Cerebellar nuclear complex (tissue), 1 donor: ENCODE measurements at places on chromosomes 12 and 14.

GRCh38 chr14:77649326-77649725, 32.9 kb upstream of the SPTLC2 start:
- no peak for DNase-seq

DNA sequence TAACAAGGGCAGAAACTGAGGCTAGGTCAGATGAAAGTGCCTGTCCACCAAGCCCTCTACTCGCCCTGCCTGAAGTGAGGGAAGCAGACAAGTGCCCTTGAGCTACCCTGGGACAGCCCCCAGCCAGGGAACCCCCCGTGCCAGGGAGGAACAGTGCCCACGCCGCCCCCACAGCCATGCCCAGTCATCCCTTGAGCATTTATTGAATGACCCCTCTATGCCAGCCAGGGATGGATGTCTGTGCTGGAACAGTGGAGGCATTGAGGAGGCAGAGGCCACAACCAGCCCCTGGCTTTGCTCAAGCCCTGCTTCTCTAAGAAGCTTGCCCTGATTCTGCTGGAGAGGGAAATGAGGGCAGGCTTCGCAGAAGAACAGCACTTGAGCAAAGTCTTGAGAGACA, 3.7 kb upstream of the AQP6 start:
- DNase-seq = no peak

- no peak for DNase-seq
These were observed 9.9 kb downstream of the POP5 start for GRCh38 chr12:120571299-120571698.

DNA sequence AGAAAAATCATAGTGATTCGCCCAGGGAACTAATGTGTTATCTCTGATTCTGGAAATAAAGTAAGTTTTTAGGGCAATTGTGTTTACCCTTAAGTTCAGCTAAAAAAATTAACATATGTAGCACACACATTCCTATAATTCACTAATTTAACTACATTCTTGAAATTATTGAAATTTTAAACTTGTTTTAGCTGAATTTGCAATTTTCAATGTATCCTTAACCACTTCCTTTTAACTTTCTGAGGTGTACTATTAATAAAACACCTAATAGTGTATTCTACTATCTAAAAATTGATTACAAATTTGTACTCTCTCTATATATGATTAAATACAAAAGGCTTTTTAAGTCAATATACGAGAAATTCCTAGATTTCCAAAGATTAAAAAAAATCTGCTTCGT, 2.2 kb downstream of the KLHL28 start:
- no peak for DNase-seq

- DNase-seq = no peak
These were observed 807 bp downstream of the B4GALNT3 start for GRCh38 chr12:460261-461230.

DNA sequence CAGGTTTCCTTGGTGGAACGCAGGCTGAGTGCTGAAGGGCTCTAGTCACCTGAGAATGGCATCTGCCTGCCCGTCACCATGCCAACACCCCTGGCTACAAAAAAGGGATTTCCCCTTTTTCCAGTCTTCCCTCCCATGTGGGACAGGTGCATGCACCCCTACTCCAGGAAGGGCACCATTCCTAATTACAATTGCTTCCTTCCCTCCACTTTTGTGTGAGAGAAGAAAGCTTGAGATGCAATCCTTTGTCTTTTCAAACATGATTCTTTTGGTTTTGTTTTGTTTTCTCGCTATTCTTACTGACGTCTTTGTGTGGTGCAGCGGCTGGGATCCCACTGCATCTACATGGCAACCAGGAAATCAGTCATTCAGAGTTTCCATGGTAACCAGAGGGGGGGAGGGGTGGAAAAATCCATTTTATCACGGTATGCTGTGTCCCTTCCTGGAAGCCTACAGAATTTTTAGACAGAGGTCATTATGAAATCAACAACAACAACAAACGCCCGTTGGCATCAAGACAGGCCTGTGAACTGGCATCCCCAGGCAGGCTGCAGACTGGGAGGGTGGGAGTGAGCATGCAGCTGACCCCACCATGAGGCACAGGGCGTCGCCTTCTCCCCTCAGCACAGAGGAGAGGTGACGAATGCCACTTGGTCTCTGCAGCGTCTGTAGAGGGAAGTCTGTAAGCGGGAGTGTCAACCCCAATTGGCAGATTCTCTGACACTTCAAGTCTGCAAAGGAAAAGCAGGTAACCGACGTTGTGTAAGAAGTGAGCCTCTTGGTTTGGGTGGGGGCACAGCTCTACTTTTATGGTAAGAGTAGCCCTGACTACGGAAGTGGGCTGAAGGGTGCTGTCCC, 13.6 kb upstream of the GNG2 start:
- DNase-seq = no peak

DNA sequence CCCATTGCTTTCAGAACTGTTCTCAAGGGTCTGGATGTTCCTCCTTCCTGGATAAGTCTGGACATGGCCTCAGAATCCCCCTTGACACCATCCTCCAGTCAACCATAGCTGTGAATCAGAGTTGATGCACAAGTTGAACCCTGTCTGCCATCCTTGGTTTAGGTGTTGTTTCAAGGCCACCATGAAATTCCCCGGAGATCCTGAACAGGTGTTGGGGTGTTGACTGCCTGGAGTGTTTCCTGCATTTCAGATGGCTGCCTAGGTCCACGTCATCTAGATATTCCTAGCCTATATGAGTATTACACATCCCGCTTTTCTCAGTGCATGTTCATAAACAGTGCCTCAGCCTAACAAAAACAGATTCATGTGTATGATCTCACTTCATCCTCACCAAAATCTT, 86.7 kb upstream of the PWP1 start:
- no peak for DNase-seq

DNA sequence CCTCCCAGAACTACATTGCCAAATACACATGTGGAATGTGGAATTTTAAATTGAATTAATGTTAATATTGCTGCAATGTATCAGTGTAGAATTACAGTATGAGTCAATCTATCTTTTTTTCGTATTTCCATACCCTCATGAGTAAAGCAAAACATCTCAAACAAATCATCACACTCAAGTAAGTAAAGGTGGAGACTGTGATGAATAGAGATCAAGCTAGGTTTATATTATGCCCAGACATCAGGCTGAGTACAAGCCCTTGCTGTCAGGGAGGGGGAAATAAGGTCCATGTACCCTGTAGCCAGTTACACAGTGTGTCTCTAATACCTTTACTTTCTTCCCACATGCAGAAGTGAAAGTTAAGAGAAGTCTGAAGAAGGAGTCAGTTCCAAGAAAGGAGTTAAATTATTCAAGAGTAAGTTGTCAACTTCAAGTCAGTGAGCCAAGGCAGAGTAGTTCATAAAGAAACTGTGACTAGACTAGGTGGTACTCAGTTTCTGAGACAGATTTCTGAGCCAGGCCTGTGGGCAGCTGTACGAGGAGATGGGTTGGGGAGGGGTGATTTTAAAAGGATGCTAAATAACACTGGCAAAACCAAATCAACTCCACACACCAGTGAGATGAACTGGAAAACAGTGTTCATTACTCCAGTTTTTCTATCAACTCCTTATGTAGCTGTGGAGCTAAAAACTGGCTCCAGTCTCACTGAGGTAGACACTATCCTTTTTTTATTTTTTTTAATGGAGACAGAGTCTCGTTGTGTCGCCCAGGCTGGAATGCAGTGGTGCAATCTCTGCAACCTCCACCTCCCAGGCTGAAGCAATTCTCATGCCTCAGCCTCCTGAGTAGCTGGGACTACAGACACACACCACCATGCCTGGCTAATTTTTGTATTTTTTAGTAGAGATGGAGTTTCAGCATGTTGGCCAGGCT, 23.8 kb upstream of the STK38L start:
- no peak for DNase-seq

- no peak for DNase-seq
These were observed 260.8 kb upstream of the AMIGO2 start for GRCh38 chr12:47340411-47341015.

GRCh38 chr12:82176761-82177490, 181.3 kb downstream of the CCDC59 start:
- no peak for DNase-seq

- no peak for DNase-seq
These were observed 16.3 kb upstream of the RNF34 start for GRCh38 chr12:121383601-121384021.

GRCh38 chr12:64390275-64390851, at the start of gene C12orf56:
Gene C12orf56, minus strand, starts transcription at chr12:64390758. Its CDS starts 193 bp downstream, at chr12:64390565.
- DNase-seq = no peak

DNA sequence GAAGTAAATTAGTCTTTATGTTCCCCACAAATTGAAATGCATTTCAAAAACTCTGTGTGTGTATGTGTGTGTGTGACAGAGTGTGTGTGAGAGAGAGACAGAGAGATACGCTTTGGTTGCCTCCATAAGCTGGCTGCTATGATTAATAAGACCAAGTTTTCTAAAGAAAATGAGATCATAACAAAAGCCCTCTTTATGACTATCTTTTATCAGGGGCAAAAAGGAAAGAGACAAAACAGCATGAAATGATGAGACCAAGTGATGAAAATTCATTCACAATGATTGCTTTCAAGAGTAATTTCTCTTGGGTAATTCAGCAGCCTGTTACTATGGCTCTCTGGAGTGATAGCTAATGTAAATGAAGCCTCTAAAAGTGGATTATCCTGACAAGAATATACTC, 277.6 kb upstream of the PLEKHG7 start:
- DNase-seq = no peak

DNA sequence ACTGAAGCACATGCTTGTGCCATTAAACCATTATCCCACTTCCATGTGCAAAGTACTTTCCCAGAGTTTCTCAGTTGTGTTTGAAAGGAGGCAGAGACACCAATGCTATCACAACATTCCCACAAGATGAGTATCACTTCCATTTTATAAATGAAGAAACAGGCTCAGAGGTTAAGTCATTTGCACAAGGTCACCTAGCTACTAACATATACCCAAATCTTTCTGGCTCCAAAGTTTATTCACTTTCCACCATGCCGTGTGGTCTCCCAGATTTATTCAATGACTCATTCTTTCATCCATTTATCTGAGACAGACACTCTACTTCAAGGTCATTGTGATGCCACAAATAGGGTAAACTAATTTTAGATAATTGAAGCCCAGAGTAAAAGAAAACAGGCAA, 9.4 kb downstream of the ART4 start:
- no peak for DNase-seq

DNA sequence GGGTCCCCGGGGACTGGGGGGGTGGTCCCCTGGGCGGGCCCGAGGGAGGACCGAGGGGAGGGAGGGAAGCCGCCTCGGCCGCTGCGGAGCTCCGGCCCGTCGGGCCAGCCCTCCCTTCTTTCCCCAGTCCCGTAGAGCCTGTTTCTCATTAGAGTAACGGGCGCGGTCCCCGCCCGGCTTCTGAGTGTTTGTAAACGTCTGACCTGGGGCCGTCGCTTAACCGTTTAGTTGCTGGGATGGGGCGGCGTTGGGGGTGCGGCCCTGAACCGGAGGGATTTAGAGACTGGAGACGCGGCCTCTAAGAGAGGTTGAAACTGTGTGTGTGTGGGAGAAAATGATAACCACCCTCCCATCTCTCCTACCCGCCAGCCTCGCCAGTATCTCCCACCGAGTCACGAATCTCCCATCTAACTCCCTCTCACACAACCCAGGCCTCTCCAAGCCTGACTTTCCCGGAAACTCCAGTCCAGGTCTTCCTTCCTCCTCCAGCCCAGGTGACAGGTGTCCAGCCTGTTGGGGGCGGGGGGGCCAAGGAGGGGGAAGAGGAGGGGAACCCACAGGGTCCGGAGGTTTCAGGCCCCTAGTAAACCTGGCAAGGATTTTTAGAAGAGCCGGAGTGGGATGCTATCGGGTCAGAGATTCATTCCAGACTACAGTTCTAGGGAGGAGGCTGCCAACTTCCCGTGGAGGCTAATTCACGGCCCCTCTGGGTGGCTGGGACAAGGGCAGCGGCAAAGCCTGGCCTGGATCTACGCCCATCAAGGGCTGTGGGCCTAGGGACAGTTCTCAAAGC, 1.1 kb upstream of the NFATC4 start:
- peak; percentile 81 for DNase-seq

DNA sequence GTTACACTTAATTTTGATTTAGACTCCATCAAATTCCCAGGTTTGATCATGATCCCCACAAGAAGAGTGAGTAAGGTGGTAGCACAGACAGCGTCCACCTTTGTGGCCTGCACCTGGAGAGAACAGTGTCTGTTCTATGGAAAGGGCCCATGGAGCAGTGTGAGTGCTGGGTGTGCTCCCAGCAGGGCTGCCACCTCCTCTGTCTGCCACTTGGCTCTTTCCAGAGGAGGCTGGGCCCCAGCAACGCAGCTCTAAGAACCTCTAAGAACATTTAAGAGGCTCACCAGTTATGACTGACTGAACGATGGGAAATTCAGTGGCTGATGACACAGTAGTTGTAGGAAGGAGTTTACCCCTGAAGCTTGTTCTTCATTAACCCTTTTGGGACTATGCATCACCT, 17.3 kb downstream of the VDR start:
- no peak for DNase-seq

DNA sequence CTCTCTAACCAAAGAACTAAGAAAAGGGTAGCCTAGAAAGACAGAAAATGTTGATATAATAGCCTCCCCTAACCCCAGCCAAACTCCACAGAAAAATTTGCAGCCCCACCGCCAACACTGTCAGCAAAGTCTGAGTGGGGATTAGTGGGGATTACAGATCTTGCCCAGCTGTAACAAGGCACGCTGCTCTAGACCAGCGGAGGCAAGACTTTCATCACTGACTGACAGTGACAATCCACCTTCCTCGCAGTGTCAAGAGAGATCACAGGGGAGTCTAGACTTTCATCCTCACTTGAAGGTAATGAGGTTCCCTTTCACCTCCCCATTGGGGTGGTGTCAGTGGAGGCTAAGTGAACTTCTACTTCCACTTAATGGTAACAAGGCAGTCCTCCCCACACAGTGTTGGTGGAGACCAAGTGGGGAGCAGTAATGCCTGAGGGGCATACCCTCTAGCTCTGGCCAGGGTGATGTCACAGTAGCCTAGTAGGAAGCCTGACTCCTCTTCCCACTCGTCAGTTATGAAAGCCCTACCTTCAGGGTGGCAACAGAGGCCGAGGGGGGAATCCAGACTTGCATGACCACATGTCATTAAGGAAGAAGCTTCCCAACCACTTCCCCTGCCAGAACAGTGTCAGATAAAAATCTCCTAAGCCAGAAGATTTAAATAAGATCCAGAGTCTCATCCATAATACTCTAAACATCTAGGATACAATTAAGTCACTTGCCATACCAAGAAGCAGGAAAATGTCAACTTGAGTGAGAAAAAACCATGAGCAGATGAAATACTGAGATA, 91.7 kb upstream of the RASSF8 start:
- no peak for DNase-seq

GRCh38 chr14:51999084-51999483, 9.7 kb downstream of the RTRAF start:
- DNase-seq = no peak

GRCh38 chr14:60092526-60092920, 800 bp downstream of the PCNX4 start:
- DNase-seq = peak; percentile 5

DNA sequence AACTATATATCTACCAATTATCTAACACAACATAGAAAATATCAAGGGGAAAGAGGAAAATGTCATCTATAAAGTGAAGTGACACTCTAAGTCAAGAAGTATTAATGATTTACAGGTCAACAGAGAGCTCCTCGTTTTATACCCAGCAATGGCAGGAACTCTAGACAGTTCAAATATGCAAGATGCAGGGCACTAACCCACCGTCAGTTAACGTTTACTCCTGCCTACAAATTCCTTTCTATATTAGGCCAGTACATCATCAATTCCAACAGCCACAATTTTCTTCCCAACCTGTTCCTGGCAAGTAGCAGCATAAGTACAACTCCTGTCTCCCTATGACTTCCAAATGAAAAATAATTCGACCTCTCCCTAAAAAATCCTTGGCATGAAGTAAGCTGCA, 9.0 kb upstream of the KANSL2 start:
- DNase-seq = no peak

- no peak for DNase-seq
These were observed 97.4 kb downstream of the ADGRD1 start for GRCh38 chr12:131051155-131051473.

- DNase-seq = no peak
These were observed 209.8 kb downstream of the CCER1 start for GRCh38 chr12:90745211-90745610.
